DMS53 (cell line): ENCODE measurements at places on chromosomes 5 and 9.

GRCh38 chr5:154999865-155000264 lies 13.7 kb upstream of the KIF4B start:
- no peak for DNase-seq

DNA sequence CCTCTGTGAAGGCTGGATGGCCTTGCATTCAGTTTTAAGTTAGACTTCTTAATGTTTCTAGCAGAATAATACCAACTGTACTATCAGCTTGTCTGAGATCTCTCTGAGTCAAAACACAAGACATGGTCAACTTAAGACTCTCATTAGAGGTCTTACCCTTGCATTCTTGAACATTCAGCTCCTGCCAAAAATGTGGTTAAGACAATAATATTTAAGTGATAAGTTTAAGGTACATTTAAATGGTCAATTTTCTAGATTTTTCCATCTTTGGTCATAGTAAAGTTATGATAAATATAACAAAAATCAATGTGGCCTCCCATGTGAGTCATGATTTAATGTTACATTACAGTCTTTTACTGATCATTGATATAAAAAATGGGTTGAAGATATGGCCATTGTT lies 75.0 kb downstream of the NR2F1 start:
- DNase-seq: no peak

- DNase-seq: no peak
Observed at GRCh38 chr9:70481471-70481870, 67.0 kb upstream of the KLF9 start.

DNA sequence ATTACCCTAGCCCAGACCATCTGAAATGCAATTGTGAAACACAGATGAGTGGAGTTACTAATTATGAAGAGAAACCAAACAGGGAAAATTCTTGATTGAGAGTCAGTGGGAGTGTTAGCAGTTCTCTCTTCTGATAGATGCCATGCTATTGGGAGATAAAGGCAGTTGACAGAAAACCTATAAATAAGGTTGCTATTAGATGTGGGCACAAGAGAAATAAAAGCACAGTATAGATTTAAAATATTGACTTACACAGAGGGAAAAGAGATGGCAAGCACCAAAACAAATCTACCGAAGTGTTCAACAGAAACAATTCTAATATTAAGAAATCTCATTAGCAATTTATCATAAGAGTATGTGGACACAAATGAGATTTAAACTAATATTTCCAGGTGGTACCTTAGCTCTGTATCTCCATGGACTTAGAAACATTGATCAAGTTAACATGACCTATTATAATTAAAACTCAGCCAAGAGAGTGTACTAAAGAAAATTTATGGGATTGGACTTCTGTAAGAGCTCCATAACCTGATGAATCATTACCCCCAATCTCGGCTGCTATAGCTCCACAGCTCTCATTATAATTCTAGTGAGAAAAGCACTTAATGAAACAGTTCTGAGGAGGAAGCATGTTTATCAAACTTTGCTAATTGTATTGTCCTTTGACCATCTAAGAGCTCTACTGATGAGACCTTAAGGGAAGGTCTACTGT lies 665.0 kb upstream of the RIOK2 start:
- no peak for DNase-seq

DNA sequence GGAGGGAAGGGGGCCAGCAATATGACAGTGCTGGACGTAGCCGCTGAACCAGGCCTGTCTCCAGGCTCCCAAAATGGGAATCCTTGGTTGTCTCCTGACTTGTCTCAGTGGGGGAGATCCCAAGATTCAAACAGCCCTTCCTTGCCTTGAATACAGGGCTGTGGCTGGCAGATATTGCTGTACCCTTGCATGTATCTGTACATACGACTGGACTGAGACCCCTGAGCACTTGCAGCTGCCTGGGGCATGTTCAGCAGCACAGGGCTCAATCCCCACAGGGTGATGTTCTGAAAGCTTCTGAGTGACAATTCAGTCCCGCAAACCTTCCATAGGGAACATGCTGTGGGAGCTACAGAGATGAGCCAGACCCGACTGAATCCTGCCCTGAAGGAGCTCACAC lies 13.3 kb downstream of the OR13J1 start:
- no peak for DNase-seq

GRCh38 chr5:163695830-163696578 lies 190.6 kb downstream of the MAT2B start:
- DNase-seq: peak; percentile 83

DNA sequence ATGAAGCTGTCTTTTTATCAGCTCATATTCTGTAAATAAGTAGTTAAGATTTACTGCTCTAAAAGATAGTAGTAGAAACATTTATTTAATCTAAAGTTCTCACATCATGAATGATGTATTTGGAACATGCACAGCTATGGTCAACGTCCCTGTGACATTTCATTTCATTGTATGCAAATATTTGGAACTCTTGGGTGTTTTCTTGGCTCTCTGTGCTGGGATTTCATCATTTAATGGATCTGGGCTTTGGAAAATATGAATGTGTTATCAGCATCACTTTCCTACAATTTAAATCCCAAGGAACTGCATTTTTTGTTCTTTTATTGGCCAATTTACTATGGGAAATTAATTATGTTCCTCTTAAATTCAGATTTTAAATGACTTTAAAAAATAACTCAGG lies 462.9 kb downstream of the SEMA5A start:
- DNase-seq: no peak

GRCh38 chr9:134343637-134344036 lies 17.4 kb downstream of the RXRA start:
- DNase-seq: no peak

DNA sequence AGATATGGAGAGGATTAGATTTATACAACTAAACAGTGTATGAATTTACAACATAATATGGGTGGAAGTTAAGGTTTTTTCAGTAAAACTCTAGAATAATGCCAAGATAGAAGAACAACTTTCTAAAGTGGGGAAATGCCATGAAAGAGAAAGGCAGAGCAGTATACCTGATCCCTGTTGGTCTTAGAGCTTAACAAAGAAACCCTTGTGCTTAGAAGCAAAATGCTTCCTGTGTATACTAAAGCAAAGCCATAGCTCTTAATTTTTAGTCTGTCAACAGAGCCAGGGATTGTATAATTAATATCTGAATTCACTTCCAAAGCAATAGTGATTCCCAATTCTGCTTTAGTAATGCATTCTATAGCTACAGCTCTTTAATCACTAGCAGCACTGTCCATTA lies 14.4 kb downstream of the C9orf85 start:
- no peak for DNase-seq

GRCh38 chr5:138601444-138601843 lies 26.2 kb upstream of the HSPA9 start:
- DNase-seq: no peak

DNA sequence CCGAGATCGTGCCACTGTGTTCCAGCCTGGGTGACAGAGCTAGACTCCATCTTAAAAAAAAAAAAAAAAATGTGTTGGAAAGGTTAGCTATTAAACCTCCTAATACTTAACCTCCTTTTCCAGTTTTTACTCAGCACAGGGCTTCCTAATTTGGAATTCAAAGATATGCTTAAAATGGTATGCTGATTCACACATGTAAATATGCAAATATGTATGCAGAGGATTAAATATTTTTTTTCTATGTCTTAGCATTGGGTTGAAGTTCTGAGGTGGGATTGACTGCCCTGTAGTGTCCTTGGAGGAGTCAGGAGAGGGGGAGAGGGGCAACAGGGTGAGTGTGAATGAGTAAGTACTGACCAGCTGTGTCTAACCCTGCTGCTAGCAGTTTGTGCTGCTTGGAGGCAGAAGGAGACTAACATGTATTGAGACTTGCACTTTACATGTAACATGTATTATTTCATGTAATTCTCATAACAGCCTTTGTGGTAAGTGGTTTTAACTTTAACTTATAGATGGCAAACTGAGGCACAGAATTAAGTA lies 63.2 kb downstream of the SLC44A1 start:
- DNase-seq: no peak

DNA sequence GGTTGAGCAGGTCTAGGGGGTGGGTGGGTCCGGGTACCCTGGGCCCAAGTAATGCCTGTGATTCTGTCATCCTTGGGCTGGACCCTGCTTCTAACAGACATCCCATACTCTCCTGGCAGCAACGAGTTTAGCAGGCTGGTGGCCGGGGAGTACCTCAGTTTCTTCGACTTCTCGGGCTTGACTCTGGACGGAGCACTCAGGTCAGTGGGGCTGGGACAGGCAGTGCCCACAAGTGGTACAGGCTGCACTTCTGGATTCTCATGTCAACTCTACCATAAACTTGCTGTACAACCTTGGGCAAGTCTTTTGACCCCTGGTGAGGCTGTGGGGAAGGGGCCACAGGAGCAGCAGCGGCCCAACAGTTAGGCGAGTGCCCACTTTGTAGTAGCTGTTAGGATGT lies 21.8 kb downstream of the PSD2 start:
- no peak for DNase-seq

GRCh38 chr9:112841261-112841660 lies 49.4 kb downstream of the SLC46A2 start:
- DNase-seq: peak; percentile 15

DNA sequence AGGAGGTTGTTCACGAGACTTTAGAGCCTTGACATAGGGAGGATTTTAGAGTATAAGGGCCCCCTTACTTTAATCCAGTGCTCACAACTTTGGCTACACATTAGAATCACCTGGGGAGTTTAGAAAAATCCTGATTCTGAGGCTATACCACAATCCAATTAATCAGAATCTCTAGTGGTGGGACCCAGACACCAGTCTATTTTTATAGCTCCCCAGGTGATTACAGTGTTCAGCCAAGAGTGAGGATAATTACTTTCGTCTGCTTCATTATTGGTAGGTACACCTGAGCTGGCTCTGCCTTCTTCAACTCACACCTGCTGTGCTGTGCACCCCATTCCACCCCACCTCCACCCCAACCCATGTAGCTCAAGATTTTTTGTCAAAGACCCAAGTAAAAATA lies 141.3 kb upstream of the EPB41L4A start:
- DNase-seq: no peak

- DNase-seq: no peak
Observed at GRCh38 chr9:33291031-33291397, 698 bp downstream of the NFX1 start.

DNA sequence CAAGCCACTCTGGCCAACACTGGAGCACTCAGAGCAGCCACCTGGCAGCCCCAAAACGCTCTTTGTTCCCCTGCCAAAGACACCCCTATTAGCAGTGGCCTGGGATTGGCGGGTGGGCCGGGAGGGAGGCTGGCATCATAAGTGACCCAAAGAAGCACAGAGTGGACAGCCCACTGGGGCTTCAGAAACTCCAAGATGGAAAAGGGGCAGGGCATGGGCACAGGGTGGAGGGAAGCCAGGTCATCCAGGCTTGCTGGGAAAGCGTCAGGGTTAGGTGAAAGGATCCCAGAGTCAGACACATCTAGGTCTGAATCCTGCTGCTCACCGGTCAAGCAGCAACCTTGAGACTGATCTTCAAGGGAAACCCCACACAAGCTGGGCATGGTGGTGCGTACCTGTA lies 14.8 kb downstream of the EEIG1 start:
- DNase-seq: no peak

- DNase-seq: no peak
Observed at GRCh38 chr5:95070453-95070852, 214.4 kb downstream of the MCTP1 start.

DNA sequence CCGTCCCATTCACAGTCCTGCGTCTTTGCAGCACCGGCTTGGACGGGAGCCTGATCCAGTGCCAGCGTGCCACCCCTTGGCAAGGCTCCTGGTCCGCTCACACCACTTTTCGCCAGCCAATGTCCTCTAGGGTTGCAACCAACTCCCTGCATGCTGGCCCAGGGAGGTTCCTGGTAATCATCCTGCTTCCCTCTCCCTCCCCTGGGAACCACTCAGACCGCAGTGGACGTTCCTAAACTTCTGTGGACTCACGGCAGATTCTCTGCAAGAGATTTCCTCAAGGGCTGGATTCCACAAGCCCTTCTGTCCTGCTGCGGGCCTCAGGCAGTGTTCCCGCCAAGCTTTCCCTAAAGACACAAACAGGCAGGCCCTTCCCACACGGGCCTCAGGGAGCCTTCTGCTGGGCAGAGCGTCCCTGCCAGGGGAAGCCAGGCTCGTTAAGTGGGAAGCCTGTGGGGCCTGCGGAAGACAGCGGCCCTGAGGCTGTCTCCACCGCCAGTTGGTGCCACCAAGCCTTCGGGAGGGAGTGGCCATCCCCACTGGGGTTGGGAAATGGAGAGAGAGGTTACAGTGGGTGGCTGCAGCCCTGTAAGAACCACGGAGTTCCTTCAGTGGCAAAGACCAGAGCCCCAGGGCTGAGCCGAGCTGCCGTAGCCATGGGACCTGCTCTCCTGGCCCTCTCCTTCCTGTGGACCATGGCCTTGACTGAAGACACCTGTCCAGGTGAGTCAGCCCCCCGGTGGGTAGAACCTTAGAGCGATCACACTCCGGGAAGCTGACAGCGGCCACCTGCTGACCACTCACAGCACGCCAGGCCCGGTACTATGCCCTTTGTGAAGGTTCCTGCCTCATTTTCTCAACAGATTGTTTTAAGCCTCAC lies 16.4 kb upstream of the FCN2 start:
- no peak for DNase-seq

DNA sequence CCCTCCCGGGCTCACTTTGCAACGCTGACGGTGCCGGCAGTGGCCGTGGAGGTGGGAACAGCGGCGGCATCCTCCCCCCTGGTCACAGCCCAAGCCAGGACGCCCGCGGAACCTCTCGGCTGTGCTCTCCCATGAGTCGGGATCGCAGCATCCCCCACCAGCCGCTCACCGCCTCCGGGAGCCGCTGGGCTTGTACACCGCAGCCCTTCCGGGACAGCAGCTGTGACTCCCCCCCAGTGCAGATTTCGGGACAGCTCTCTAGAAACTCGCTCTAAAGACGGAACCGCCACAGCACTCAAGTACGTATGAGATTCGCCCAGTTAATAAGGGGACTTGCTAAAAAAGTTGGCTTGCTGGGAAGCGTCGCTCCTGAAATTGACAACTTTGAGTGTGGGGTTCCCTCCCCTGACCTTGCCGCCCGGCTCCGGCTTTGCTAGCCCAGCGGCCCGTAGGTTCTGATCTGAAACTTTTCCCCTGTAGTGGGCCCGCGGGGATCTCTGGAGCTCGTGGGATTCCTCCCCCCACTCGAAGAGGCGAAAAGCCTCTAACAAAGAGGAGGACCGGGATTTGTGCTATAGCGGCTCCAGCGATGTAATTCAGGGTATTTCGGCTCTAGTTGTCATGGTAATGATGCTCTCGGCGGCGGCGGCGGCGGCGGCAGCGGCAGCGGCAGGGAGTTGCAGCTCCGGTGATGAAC lies 572 bp downstream of the NR4A3 start:
- peak; percentile 70 for DNase-seq

GRCh38 chr9:105341434-105342146 lies 97.1 kb downstream of the SLC44A1 start:
- DNase-seq: no peak
